Skeletal muscle cell (primary cell): ENCODE measurements at places on chromosomes 6 and 20.

GRCh38 chr6:14606353-14606752 is 488.8 kb downstream of the CD83 start:
- DNase-seq: no peak

DNA sequence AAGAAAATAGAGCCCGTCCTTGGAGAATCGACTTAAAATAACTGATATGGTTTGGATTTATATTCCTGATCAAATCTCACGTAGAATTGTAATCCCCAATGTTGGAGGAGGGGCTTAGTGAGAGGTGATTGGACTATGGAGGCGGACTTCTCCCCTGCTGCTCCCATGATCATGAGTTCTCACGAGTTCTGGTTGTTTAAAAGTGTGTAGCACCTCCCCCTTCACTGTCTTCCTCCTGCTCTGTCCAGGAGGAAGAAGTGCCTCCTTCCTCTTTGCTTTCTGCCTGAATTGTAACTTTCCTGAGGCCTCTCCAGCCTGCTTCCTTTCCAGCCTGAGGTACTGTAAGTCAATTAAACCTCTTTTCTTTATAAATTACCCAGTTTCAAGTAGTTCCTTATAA is 529.2 kb downstream of the HAO1 start:
- DNase-seq: no peak

DNA sequence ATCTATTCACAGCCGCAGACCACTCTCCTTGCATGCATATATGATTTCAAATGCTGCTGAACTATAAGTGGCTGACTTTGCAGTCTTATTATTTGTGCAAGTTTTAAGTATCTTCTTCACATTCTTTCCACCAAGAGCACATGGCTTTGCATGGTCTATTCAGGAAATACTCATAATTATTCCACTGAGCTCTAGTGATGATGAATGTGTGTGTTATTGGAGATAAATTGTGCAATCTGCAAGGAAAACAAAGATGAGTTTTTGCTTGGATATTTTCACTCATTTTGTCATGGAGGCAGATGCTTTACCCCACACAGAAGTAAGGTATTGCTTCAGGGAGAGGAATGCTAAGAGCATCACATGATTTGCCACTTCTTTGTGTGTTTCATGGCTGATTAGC is 764.6 kb downstream of the TBC1D32 start:
- no peak for DNase-seq

DNA sequence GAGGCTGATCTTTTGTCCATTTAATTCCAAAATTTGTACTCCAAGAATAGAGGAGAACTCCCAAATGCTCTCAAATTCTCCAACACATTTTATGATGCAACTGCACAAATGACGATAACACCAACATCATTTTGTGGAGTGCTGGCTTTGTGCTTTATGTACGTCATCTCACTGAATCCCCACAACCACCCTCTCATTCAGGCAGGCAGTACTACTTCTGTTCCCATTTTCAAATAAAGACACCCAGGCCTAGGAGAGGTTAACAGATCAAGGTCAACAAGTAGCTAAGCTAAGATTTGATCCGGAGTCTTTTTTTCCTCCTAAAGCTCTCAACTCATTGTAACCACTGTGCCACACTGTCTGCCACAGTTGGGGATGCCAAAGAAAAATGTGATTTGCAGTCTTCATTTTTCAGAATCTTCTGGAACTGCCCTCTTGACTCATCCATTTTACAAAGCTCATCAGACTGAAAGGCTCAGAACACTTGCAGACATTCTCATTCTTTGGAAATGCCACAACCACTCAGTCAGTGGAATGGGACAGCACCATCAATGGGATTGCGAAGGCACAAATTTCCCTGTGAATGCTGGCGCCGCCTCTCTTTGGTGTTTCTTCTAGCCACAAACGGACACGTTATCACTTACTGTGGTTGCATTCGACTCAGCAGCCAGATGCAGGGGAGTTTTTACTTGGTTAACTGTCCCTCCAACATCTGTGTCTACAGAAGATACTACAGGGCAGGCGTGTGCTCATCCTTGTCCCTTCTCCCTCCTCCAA is 184.4 kb downstream of the GJA10 start:
- DNase-seq: no peak

GRCh38 chr6:81484251-81484650 is 268.2 kb downstream of the TENT5A start:
- no peak for DNase-seq

- DNase-seq: no peak
These were observed 37.0 kb upstream of the AIG1 start for GRCh38 chr6:143023695-143024094.

DNA sequence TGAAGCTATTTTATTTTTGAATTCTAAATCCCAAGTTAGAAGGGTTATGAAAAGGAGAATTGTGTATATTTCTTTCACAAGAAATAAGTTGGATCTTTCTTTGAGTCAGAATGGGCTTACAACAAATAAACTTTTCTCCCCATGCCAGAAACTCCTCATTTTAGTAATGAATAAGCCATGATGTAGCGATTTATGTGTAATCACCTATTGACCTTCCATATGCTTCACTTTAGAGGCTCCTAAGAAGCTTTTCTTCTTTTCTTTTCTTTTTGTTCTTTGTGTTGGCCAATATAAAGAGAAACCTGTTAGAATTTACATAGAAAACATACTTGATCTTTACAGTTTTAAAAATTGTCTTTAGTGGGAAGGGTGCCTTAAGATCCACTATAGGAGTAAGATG is 370.2 kb downstream of the UTRN start:
- DNase-seq: no peak

GRCh38 chr20:14924433-14924832 is 587.0 kb upstream of the FLRT3 start:
- DNase-seq: no peak

DNA sequence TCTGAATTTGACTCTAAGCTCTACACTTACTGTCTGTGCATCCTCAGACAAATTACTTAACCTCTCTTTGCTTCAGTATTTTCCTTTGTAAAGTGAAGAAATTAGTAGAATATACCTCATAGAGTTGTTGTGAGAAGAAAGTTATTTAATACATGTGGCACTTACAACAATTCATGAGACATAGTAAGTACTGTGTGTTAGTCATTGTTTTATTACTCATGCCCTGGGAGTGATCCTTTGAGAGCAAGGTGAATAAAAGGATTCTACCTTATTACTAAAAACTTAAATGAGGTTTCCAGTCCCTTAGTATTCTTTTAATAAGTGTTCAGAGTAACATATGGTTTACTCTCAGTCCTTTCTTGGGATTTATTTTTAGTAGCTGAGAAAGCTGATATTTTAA is 233.6 kb upstream of the MAP3K7 start:
- DNase-seq: no peak

GRCh38 chr6:84003654-84004053 is 29.9 kb upstream of the MRAP2 start:
- DNase-seq: no peak

GRCh38 chr6:110412360-110412759 is 3.0 kb downstream of the DDO start:
- no peak for DNase-seq

- DNase-seq: no peak
These were observed 141.2 kb downstream of the GRM4 start for GRCh38 chr6:34004706-34005105.

DNA sequence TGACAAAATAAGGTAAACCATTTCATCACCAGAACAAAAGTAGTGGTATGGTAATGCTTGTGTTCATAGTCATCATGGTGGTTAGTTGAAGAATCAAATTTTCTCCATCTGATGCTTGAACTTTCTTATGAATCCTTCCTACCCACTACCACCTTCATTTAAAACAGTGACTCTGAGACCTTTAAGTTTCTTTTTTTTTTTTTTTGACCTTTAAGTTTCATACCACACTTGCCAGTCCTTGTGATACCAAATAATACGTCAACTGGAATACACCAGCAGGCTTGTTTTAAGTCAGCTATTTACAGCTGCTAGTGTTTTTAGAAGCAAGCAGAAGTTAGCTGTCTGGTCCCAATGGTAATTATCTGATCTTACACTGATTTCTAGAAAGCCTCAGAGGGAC is 413.4 kb upstream of the SOX4 start:
- DNase-seq: no peak

GRCh38 chr6:16909658-16910360 is 148.5 kb upstream of the ATXN1 start:
- DNase-seq: no peak

DNA sequence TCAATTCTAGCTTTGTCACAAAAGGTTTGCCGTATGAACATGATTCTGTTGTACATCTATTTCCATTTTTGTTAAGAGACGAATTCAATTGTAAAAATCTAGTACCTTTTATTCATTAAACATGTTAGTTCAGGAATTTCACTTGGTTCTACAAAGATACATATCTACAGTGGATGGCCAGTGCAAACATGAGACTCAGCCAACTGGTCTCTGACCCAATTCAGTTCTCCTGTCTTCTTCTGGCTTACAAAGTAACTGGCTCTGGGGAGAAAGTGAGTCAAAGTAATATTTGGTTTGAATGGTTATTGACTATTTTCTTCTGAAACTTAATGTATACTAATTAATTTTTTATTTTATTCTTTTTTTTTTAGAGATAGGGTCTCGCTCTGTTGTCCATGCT is 70.0 kb downstream of the ESR1 start:
- no peak for DNase-seq

- DNase-seq: no peak
These were observed 129.2 kb downstream of the GMPR start for GRCh38 chr6:16367571-16367970.

DNA sequence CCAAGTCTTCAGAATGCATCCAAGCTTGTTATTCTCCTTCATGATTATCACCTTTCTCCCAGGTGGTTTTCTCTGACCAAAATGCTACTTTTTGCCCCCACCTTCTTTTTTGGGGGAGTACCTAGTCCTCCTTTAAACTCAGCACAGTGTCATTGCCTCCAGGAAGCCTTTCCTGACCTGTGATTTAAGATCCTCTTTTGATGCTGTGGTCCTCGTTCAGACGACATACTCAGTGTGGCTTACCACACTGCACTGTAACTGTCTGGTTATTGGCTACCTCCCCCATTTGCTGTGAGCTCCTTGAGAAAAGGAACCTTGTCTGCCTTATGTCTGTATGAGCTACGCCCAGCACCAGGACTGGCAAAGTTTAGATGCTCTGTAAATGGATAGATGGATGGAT is 14.6 kb downstream of the SAYSD1 start:
- no peak for DNase-seq

- DNase-seq: peak; percentile 67
These were observed 189.7 kb upstream of the JAG1 start for GRCh38 chr20:10863337-10864060.

DNA sequence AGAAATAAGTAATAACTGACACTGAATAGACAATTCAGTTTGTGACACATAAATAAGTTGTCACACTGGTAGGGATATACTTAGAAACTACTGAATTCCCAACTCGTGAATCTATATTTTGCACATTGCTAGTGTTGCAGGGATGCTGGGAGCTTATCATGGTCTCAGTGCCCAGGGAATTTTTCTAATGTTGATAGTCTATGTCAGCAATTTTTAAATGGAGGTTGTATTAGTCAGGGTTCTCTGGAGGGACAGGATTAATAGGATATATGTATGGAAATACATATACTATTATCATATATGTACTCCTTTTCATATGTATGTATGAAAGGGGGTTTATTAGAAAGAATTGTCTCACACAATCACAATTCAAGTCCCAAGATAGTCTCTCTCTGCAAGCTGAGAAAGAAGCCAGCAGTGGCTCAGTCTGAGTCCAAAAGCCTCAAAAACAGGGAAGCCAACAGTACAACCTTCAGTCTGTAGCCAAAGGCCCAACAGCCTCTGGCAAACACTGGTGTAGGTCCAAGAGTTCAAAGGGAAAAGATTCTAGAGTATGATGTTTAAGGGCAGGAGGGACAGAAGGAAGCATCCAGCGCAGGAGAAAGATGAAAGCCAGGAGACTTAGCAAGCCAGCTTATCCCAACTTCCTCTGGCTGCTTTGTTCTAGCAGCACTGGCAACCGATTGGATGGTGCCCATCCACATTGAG is 980.9 kb upstream of the GJE1 start:
- DNase-seq: no peak

DNA sequence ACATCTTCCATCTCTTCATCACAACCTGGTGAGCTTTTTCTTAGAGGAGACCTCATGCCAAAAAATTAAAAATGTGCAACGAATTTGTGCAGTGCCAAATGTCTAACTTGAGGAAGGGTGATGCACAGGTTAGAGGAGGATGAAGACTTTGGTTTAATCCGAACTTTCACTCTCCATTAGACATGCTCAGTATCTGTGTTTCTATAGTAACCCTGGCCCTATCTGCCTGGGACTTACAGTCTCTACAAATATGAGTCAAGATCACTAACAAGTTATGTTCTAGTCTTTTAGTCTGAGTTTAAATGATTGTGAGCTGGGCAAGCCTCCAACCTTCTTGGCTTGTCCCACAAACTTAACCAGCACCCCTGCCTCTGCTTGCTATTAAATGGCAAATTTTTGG is 377.0 kb downstream of the BMP2 start:
- DNase-seq: no peak

DNA sequence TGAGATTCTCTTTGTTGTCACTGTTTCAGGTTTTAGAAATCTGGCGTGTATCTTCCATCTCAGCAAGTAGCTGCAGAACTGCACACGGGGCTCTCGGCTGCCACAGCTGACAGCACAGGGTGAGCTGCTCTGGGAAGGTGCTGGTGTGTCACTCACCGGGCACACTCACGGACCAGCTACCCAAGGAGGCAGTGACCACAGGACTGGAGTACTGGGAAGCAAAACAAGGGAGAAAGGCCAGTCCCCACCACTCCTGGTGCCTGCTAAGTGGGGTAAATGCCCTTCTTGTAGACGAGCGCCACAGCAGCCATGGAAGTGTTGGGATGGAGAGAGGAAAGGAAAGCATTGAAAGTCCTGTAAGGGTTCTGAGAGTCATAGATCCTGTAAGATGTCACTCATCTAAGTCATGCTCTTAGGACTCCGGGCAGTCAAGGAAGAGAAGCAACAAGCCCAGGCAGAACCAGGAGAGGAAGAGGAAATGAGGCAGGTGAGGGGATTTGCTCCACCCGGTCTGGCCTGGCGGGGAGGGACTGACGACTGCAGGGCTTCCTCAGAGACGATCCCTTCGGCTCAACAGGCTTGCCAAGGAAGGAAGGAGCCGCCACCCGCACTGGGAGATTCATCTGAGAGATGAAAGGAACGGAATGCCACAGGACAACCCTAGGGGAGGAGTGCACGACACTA is 48.1 kb downstream of the PRDM1 start:
- no peak for DNase-seq

GRCh38 chr6:10000551-10000950 is 414.3 kb downstream of the TFAP2A start:
- DNase-seq: no peak

- no peak for DNase-seq
These were observed 287.8 kb upstream of the THEMIS start for GRCh38 chr6:128188678-128189077.

- DNase-seq: no peak
These were observed 616 bp downstream of the CHMP4B start for GRCh38 chr20:33811776-33812151.

GRCh38 chr6:96142142-96142541 is 126.4 kb downstream of the FUT9 start:
- no peak for DNase-seq

DNA sequence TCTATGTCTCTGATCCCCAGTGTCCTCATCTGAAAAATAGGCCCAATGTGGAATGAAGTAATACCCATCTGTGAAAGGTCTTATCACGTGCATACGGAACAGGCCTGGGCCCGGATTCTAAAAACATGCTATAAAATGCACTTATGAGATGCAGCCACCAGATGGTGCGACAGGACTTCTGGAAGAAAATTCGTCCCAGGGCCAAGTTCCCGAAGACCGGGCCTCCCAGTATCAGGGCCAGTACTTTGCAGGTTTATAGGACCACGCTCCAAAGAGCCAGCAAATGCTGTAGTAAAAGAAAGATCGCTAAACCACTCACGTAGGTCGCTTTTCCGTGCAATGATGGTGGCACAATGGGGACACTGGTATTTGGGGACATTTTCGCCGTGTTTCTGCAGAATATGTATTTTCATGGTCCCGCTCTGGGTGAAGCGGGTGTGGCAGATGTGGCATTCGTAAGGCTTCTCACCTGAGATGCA is 10.6 kb downstream of the CTCFL start:
- DNase-seq: peak; percentile 15
